HS-27A (cell line): ENCODE measurements at places on chromosomes 16 and 17.

DNA sequence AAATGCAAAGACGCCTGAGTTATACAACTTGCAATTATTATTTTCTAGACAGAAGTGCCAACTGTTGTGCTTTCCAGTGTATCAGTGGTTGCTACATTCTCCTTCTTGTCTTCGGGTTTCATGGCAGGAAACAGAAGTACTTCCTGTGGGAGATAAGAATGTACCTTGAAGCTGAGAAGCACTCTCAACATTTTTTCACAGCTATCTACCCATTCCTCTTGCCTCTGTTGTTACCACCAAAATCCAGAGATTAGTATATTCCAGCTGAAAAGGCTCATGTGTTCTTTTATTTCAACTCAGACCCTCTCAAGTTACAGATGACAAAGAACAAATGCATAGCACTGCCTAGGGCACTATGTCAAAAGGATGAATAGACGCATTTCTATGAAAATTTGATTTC lies 4.8 kb upstream of the ADAT1 start:
- DNase-seq: no peak

- no peak for DNase-seq
Measured at GRCh38 chr16:86673956-86674453, 95.7 kb downstream of the FOXL1 start.

GRCh38 chr17:21417921-21418320 lies 41.8 kb downstream of the KCNJ12 start:
- DNase-seq: no peak

DNA sequence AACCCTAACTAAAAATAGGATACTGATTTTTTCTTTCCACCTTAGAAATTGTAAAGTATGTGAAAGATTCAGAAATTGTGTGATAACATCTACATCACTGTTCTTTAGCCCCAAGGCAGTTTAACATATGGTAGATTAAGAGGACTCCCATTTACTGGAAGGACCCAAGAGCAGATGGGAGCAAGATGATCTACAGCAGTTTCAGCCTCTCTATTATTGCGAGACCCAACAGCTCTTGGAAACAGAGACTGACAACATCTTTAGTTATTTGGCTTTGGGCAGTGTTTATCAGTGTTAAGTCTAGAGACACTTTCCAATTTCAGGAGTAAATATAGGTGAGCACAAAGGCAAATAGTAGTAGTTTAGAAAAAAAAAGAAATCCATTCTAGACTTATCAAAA lies 124.9 kb upstream of the CORO6 start:
- DNase-seq: no peak

GRCh38 chr17:70181866-70182265 lies 12.5 kb downstream of the KCNJ2 start:
- DNase-seq: no peak

DNA sequence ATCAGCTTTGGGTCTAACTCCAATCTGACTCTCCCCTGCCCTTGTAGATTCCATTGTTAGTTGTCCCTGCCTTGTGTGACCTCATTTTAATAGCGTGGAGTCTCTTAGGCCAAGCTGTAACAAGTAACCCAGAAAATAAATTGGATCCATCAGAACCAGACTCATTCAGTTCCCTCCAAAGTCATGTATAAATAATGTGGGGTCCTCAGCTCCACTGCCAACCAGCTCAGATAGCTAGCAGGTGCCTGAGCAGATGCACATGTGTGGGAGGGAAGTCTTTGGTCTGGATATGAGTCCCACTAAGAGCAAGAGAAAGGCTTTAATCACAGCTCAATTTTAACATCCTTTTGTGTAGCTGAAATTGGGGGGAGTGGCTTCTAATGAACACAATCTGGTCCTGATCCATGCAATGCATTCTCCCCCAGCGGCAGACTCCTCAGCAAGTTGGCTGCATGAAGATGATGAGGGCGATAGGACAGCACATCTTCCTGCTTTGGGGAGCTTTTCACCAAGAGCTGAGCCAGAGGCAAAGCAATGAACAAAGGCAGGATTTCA lies 151.6 kb downstream of the ABCC12 start:
- DNase-seq: no peak

- DNase-seq: no peak
Measured at GRCh38 chr17:17079336-17079735, 37.1 kb downstream of the MPRIP start.
